Stimulated activated CD4-positive, alpha-beta T cell treated with anti-CD3 and anti-CD28 coated beads, TNF-alpha, amount 100 ng/mL, for 1 hour (primary cell): ENCODE measurements at places on chromosomes 5 and 9.
A peak's percentile ranks its signal among the peaks of the same experiment; 100 is the strongest.

DNA sequence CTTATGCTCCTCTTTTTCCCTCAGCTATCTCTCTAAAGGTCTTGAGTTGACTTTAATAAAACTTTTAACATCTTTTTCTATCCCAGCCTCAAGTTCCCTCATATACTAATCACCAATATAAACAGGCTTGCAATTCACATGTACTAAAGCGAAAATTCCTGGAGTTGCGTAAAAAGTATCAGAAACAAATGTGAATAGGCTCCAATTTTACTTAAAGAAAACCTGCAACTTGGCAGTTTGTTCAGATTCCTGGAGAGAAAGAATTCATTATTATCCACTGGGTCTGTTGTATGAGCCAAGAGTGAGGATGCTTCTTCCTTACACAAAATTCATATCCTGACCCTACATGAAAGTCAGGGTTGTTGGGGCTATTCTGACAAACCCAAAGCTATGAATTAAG is 384.2 kb downstream of the DTWD2 start:
- no peak for DNase-seq

- DNase-seq = peak; percentile 80
Observed at GRCh38 chr5:150458802-150459557, 9.4 kb upstream of the RPS14 start.

DNA sequence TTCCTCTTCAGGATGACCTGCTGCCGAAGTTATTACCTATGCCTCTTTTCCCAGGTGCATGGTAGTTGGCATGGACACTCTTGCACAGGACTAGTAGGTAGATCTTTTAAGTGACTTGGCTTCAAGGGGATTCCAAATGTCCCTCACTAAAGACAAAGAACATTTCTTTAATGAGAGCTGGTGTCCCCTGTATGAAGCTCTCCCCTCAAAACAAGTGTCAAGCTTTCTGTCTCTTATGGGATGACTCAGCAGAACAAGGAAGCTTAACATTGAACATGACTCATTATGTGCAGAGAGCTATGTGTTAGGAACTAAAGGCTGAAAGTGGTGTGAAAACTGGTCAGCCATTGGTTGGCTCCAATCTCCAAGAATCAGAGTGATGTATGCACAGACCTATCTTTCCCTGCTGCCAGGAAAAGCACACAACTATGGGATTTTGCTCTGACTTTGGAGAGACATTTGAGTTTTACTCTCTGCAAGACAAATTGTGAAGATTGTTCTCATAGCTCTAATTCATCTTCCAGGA is 120.5 kb downstream of the PRDM6 start:
- DNase-seq = no peak

- no peak for DNase-seq
Observed at GRCh38 chr5:75514323-75514722, 2.6 kb downstream of the POLK start.

GRCh38 chr5:139574641-139575312 is 13.6 kb downstream of the UBE2D2 start:
- no peak for DNase-seq

DNA sequence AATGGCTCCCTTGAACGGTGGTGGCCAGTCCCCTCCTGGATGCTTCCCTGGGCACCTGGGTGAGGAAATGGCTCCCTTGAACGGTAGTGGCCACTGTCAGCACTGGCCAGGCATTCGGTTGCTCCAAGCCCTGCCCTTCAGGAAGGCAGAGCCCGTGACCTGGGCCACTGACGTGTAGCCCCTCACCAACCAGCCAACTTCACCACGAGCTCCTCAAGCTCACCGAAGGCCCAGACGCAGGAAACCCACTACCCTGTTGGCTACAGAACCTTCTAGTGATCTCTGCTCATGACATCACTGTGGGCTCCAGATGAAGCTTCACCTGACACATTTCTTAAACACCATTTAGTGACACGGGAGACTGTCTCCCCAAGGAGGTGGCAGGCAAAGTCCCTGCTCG is 9.2 kb downstream of the SLC6A3 start:
- no peak for DNase-seq

DNA sequence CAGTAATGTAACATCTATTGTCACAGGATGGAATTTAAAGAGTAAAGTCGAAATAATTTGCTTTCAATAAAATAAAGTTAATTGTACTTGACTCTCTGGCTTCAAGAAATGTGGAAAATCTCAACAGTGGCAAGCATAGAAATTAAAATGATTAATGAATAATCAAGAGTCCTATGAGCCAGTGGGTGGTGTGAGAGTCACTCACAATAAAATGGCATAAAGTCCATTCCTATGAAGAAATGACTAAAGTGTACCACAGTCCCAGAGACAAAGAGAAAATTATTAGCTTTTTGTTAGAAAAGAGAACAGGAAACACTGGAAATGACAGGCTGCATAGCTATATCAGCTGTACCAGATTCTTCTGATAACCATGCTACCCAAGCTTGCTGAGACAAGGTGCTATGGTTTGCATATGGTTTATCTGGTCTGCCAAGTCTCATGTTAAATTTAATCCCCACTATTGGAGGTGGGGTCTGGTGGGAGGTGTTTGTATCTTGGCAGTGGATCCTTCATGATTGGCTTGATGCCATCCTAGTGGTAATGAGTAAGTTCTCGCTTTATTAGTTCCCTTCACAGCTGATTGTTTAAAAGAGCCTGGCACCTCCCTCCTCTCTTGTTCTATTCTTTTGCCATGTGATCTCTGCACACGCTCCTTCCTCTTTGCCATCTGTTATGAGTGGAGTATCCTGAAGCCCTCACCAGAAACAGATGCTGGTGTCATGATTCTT is 647.7 kb upstream of the ITGA1 start:
- no peak for DNase-seq

DNA sequence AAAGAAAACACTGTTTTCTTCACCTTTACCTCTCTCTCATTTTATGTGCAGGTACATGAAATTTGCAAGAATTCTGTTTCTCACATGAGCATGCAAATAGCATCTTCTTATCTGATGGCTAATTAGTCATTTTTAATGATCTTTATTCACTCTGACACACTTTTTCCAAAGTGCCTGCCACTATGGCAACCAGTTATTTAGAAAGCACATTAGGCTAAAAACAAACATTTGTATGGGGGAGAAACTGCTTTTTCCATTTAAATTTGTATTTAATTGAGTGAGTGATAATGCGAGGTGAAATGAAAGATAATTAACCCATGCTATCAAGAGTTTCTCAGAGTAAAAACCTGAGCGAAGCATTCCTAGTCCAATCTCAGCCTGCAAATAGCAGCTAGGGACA is 365.0 kb downstream of the MAT2B start:
- DNase-seq = no peak

DNA sequence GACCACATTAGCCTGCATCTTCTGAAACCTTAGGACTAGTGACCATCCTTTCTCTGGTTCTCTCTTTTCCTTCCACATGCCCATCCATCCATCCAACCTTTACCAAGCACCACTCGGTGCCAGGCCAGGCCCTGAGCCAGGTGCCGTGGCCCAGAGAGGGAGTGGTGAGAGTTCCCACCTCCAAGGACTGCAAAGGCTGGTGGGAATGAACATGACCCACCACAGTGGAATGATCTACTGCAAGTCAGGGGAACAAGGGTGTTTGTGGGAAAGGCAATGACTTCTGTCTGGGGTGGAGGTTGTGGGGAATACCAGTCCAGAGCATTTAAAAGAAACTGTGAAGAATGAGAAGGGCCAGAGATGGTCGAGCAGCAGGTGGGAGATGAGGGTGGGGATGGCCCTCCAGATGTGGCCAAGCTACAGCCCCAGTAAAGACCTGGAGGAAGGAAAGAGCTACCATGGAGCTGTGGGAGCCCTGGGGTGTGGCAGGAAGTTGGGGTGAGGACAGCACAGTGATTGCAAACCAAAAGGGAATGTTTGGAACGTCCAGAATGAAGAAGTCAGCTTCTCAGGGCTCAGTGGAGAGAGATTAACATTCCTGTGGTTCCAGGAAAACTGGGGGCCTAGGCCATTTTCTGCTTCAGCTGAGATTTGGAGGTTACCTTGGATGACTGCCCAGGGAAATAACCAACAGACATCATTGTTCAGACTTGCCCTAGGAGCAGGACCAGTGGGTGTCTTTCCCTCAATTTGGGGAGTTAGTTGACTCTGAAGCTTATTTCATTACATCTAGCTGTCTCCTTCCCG is 30.7 kb upstream of the CORO2A start:
- DNase-seq = no peak

GRCh38 chr5:176394096-176394495 is 5.5 kb downstream of the HIGD2A start:
- no peak for DNase-seq

DNA sequence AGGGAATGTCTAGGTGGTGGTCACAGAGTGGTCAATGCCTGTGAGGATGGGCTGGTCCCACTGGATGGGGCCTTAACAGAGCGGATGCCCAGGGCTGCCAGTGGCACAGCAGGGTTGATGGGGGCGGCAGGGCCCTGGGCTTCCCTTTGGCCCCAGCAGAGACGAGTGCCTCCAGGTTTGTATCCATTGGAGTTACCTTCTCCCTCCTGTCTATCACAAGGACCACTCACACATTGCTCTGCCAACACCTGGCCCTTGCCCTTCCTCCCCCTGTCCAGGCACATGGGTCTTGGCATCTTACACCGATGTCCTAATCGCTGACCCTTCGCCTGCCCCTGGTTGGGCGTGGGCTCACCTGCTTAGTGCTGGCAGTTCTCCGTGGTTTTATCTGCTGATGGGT is 26.2 kb upstream of the IRX4 start:
- DNase-seq = no peak

GRCh38 chr5:89981878-89982773 is 427.4 kb downstream of the CETN3 start:
- DNase-seq = no peak

- DNase-seq = no peak
Observed at GRCh38 chr9:36912620-36913019, 121.4 kb downstream of the PAX5 start.

DNA sequence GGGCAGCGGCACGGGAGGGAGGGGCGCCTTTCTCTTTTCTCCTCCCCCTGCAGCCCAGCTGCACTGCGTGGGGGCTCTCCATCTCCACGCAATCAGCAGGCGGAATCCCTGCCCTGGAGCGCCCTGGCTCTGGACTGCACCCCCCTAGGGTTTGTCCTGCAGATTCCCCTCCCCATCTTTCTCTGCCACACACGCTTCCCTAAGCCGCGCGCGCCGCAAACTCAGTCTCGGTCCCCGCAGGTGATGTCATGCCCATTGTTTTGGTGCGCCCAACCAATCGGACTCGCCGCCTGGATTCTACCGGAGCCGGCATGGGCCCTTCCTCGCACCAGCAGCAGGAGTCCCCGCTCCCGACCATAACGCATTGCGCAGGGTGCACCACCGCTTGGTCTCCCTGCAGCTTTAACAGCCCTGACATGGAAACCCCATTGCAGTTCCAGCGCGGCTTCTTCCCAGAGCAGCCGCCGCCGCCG is at the start of gene KCNN2:
Gene KCNN2, plus strand, starts transcription at position 347 of the 473 bp plus-strand sequence. Its CDS starts 70 bp downstream, at position 417.
- DNase-seq = no peak

GRCh38 chr5:116448450-116448849 is 126.2 kb downstream of the SEMA6A start:
- no peak for DNase-seq

DNA sequence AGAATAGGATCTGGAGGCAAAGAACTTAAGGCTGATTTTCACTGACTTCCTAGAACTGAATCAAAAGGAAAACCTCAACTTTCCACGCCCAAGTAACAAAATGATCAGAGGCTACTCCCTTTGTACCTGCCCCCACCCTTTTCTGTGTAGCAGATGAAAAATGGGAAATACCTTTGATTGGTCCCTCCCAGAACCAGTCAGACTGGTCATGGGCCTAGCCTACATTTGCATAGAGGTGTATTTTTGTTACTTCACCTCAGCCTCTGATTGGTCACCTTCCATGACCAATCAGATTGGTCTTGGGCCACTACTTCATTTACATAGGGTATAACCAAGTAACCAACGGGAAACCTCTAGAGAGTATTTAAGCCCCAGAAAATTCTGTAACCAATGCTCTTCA is 1553.5 kb upstream of the C9orf72 start:
- no peak for DNase-seq

DNA sequence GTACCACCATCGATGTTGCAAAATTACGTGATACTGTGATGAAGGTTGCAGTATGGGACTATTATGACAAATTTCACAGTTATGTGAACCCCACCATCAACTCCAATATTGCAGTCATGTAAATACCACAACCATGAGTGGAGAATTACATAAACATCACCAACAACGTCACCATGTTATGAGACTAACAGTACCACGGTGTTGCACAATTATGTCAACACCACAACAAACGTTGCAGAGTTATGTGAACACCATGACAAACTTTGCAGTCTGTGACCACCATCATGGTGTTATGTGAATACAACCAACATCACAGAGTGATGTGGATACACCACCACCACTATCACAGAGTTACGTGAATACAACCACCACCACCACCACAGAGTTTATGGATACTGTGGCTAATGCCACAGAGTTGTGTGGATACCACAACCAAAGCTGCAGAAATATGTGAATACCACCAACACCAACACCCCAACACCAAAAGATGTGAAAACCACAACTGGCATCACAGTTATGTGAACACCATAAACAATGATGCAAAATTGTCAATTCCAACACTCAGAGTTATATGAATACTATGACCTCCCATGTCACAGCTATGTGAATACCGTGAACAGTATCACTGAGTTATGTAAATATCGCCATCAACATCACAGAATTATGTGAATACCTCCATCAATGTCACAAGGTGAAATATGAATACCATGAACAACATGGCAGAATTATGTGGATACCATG is 62.4 kb downstream of the SHC3 start:
- no peak for DNase-seq

- no peak for DNase-seq
Observed at GRCh38 chr5:170028124-170028523, 47.8 kb upstream of the INSYN2B start.

- peak; percentile 42 for DNase-seq
Observed at GRCh38 chr9:35616681-35617459, 1.3 kb downstream of the CD72 start.

DNA sequence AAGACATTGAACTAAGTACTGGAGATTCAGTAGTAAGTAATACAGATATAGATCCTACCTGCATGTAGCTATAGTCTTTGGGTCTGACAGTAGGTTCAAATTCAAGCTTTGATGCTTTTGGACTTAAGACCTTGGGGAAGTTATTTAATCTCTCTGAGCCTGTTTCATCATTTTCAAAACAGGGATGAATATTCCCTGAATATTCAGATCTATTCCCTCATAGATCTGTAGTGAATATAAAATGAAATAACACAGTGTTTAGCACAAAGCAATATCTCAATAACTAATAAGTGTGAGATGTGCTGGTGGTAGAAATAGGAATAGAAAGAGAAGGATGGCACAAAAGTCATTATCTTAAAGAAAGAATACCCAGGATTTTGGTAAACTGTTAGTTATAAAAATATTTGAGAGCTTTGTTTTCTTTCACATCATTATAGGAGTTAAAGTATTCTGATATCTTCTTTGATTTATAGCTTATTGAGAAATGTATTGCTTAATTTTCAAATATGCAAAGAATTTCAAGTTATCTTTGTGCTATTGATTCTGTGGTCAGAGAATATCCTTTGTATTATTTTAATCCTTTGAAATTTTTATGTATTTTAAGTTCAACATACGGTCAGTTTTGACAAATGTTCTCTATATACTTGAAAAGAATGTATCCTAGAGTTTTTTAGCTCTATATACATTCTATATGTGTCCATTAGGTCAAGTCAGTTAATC is 11.4 kb upstream of the RANBP3L start:
- no peak for DNase-seq

GRCh38 chr5:139789845-139790189 is 5.8 kb upstream of the PSD2 start:
- DNase-seq = no peak
